ENCODE measurements at places on chromosomes 16 and 17.

- no peak for DNase-seq
These were observed 26.6 kb upstream of the KCNG4 start for GRCh38 chr16:84266451-84266850.

GRCh38 chr17:41976142-41976768 lies 9.7 kb downstream of the CNP start:
- DNase-seq, result no peak

- no peak for DNase-seq
These were observed 226.3 kb downstream of the MSI2 start for GRCh38 chr17:57482657-57483056.

DNA sequence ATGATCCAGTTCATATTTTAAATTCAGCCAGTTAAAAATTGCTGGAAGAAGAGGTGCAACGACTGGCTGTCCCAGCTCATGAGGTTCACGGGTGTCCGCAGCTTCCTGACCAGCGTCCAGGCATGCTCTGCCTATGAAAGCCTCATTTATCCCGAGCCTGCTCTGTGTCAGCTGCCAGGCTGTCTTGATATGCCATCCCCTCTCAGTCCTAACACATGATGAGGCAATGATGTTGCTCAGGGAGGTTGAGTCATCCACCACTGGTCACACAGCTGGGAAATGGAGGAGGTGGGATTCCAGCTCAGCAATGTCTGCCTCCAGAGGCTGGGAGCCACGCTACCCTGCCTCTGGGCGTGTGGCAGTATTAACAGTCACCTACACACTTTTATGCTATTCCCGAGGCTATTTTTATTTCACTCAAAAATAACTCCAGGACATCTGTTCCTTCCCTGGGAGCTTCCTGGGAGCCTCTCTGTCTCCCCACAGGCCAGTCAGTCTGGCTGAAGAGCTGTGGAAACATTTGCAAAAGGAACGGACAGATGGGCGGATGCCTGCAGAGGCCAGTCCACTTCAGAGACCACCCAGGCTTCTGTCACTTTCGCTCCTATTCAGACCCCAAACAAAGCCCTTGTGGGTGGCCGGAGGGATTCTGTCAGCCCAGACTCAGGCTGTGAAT lies 22.5 kb downstream of the RAB11FIP4 start:
- no peak for DNase-seq

GRCh38 chr16:83963277-83964119 lies 4.5 kb upstream of the NECAB2 start:
- DNase-seq, result no peak

GRCh38 chr17:36980280-36980761 lies 31.6 kb downstream of the AATF start:
- DNase-seq, result no peak

- peak; percentile 24 for DNase-seq
These were observed 32.9 kb downstream of the CPSF4L start for GRCh38 chr17:73228748-73229236.

DNA sequence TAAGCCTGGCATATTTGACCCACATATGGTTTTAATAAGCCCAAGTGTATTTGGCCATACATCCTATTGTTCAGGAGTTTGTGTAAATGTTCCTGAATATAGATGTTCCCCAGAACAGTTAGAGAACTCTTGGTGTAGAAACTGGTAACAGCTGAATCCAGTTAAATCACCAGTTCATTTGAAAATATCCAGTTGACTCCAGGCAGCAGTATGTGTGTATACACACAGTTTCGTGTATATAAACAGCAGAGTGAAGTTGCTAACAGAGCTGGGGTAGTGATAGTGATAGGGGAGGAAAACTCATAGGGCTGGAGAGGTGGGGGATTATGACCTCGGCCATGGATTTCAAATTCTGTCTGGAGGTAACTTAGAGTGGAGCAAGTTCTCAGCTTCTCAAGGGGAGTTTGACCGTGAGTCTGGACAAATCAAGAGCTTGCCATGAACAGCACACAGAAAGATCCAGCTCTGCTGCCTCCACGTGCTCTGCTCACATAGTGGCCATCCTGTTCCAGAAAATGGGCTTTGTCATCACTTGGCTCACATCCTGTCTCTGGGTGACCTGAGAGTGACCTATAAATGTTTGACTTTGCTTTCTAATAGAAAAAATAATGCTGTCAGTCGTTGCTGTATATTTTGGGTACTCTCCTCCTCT lies 30.6 kb upstream of the MMD start:
- DNase-seq, result no peak

DNA sequence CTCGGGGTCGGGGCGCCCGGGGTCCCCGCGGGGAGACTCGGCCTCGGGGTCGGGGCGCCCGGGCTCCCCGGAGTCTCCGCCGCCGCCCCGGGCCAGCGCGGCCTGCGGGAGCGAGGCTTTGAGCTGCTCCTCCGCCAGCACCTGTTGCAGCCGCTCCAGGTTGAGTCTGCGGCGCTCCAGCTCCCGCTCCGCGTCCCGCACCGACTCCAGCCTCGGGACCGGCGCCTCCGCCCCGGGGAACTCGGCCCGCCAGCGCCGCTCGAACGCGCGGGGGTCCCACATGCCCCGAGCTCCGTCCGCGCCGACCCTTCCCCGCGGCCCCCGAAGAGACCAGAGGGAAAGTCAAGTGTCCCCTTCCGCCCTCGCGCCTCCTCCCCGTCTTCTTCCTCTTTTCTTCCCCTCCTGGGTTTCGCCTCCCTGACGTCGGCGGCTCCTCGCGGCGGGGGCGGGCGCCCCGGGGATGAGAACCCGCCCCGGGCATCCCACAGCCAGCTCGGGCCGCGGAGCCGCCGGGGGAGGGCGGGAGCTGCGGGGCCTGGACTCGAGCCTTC lies 40.8 kb upstream of the BHLHA9 start:
- peak; percentile 38 for DNase-seq

DNA sequence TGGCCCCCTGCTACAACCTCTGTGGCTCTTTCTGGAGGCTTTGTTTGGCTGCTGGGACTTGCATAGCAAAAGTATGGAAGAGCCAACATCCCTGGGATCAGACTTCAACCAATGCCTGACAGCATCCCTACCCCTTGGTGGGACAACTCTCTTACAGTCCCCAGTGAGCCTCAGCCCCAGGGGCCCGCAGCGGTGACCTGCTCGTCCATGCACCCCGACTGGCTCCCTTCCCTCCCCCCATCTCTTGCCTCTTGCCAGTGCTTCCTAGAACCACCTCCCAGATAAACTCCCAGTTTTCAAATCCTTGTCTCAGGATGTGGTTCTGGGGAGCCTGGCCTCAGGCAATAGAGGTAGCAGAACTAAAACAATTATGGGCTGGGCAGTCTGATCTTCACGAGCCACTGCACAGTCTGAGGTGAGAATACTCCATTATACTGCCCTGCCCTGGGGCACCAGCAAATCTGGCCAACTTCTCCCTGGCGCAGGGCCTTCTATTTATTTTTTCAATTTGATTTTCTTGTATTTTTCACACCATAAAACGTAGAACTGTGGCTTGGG lies 86.6 kb upstream of the BRD7 start:
- no peak for DNase-seq

- no peak for DNase-seq
These were observed 3.3 kb upstream of the NUDT16L1 start for GRCh38 chr16:4689864-4690704.
